ENCODE measurements at places on chromosomes 4 and X.

DNA sequence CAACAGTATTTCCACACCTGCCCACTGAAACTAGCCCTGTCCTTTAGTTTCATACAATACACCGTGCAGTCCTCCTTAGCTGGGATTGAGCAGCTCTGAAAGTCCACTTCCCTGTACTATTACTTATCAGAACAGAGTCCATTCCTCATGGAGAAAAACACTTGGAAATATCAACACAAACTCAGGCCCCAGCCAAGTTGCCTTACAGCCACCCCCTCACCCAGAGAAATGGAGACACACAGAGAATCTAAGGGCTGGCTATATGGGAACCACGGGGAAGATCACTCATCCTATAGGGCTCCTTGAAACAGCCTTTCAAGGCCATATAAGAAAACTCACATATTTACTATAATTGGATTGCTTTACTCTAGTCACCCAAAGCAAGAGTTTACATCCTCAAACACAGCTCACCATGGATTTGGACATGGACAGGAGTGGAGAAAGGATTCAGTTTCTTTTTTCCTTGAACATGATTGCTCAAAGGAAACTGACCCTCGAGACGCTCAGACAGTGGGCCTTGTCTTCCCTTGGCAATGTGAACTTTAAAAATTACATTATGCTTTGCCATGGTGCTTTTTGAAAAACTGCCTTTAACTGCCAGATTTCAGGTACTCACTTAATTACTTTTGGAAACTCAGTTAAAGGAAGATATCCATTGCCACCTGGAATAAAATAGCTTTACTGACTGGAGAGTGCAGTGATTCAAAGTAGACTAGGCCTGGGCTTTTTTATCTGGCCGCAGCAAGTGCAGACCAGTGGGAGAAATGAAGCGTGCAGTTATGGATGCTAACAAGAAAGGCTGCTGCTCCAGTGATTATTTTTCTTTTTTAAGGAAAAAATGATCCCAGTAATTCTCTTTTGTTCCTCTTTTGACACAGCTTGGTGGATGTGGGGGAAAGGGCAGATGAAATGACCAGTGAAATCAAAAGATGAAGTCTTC lies 1.6 kb downstream of the SCARB2 start:
- no peak for DNase-seq

DNA sequence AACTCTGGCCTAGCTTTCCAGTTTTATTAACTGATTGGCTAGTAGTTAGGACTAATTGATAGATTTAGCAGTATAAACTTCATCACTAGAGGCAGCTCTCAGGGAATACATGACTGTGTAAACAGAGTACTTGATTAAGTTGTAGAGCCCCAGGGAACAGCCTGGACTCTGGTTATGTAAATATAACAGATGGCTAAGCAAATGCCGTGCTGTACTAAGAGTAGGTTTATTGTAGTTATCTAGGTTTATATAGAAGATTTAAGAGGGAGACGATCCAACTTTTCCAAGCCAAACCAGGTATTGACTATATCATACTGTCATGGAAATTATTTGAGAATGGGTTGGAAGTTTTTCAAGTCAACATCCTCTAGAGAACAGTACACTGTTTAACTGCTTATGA lies 463.4 kb upstream of the GRID2 start:
- DNase-seq = no peak

DNA sequence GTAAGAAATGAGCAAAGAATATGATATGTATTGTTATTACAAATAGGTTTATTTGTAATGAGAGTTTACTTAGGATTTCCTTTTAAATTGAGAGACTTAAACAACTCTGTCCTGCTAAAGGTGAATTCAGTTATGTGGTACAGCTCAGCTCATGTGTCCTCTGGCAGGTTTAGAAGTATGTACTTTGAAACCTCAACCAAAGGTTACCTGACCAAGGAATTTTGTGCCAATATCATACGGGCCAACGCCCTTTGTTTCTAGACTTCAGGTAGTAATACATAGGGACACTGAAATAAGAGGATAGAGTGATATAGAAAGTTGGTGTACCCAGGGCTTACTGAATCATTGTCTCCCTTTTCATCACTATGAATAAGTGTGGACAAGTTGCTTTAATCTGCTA lies 25.7 kb downstream of the SLAIN2 start:
- no peak for DNase-seq

DNA sequence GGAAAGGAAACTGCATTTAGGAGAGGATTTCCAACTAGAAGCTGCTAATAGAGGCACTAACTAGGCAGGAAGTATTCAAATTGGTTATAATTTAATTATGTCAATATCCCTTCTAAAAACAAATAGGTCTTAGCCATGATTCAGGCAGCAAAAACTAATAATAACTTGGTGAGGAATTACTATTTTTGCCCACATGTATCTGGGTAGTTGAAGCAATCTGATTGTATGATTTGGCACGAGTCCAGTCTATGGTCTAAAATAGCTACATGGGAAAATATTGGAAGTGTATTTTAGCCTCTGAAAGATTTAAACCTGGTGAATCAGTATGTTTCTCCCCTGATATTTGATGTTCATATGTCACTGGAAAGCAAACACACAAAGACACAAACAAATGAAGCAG lies 62.2 kb downstream of the MFAP3L start:
- DNase-seq = no peak

DNA sequence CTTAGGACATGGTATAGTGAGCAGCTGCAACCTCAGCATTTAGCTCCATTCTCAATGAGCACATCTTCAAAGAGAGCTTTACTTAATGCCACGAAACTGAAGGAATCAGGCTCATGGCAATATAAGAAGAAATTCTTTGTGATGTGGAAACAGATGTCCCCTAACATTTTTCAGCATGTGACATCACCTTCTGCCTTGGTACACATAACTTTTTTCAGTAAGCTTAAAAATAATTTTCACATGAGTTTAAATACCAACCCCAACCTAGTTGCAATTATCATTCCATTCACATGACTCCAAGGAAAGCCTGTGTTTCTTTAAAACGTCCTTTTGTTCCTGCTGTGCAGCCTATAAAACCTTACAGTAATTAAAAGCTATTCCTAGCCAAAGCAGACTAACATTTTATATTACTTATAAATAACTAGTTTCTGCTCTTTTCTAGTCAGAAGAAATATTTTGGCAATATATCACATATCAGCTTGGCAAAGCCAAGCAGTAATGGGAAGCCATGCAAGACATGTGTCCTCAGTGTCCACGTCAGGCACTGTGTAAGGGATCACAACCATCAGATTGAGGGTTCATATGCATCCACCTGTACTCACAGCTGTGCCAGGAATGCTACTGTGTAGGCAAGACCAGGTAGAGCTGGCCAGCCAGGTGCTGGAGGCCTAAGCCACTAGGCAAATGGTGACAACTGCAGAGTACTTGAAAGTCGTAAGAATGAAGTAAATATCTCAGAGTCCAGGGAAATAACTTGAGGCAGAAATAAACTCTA lies 466.6 kb downstream of the INPP4B start:
- DNase-seq = no peak

Measured in cortex of kidney (tissue), 1 donor.